ENCODE measurements at places on chromosomes 4 and X.

- no peak for DNase-seq
Observed at GRCh38 chrX:151004085-151004484, 20.9 kb downstream of the HMGB3 start.

GRCh38 chr4:2370597-2371320 lies 47.7 kb downstream of the ZFYVE28 start:
- DNase-seq: no peak

GRCh38 chrX:43000121-43000520 lies 222.2 kb upstream of the PPP1R2C start:
- DNase-seq: peak; percentile 3

- DNase-seq: no peak
Observed at GRCh38 chr4:85531560-85532341, 56.8 kb downstream of the ARHGAP24 start.

DNA sequence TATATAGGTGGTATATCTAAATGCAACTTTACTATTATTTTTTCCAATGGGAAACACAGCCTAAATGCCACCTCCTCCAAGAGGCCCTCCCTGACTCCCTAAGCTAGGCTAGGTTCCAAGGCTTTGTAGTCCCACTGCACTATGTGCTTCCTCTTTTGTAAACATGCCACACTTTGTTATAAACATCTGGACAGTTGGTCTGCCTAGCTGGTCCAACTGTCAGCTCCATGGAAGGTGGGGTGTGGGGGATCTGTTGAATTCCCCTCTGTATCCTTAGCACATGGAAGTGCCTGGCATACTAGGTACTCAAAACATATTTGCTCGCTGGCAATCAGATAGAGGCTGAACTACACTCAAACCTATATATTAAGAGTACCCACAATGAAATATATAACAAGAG lies 63.4 kb downstream of the SLC9A7 start:
- DNase-seq: no peak

- DNase-seq: no peak
Observed at GRCh38 chr4:186078981-186079638, 10.2 kb downstream of the TLR3 start.

- DNase-seq: no peak
Observed at GRCh38 chrX:26778320-26778888, 562.4 kb downstream of the MAGEB5 start.

- DNase-seq: no peak
Observed at GRCh38 chrX:41984628-41985027, 61.3 kb upstream of the CASK start.

- DNase-seq: no peak
Observed at GRCh38 chr4:31620476-31620875, 900.3 kb downstream of the PCDH7 start.

GRCh38 chr4:74968456-74969164 lies 35.7 kb downstream of the PARM1 start:
- no peak for DNase-seq

DNA sequence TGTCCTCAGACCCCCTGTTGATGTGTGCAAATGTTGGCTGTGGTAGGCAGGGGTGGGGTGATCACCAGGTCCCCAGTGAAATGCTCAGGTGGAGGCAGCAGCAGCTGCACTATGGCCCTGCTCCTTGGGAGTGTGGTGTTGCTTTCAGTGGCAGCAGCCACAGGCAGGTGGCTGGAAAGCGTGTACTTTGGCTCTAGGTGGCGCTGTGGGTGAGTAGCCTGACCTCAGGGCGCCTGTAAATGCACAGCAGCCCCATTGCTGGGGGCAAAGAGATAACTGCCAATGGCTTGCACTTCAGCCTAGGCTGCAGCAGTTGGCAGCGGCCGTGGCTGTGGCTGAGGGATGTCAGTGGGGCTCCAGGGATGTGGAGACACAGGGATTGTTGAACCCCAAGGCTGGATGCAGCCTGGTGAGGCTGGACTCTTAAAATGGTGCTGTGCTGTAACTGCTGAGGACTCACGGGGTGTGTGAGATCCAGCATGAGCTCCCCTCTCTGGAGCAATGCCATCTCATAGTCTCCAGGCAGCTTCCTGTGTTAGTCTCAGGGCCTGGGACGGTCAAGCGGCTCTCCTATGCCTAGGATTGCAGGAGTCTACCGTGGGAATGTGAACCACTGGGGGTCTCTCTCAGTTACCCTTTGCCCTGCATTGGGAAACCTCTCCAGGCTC lies 421.7 kb upstream of the HTR2C start:
- DNase-seq: no peak

- no peak for DNase-seq
Observed at GRCh38 chr4:4492161-4492847, 49.5 kb downstream of the STX18 start.

GRCh38 chr4:64821219-64821976 lies 412.1 kb upstream of the TECRL start:
- DNase-seq: no peak

GRCh38 chrX:23509256-23509655 lies 158.0 kb upstream of the PRDX4 start:
- DNase-seq: no peak

- DNase-seq: peak; percentile 19
Observed at GRCh38 chr4:118889312-118889691, 648 bp downstream of the SYNPO2 start.

All from NCI-H748 treated with DMSO at 0.1 percent for 48 hours (cell line).